Activated CD4-positive, CD25-positive, alpha-beta regulatory T cell treated with anti-CD3 and anti-CD28 coated beads, Interleukin-2, amount 50 U/mL, for 72 hours (primary cell): ENCODE measurements at places on chromosomes 1 and 21.

GRCh38 chr1:216932424-216932823 lies 209.2 kb upstream of the ESRRG start:
- DNase-seq, result no peak

- DNase-seq, result no peak
Observed at GRCh38 chr21:41477641-41478318, 30.2 kb downstream of the TMPRSS2 start.

DNA sequence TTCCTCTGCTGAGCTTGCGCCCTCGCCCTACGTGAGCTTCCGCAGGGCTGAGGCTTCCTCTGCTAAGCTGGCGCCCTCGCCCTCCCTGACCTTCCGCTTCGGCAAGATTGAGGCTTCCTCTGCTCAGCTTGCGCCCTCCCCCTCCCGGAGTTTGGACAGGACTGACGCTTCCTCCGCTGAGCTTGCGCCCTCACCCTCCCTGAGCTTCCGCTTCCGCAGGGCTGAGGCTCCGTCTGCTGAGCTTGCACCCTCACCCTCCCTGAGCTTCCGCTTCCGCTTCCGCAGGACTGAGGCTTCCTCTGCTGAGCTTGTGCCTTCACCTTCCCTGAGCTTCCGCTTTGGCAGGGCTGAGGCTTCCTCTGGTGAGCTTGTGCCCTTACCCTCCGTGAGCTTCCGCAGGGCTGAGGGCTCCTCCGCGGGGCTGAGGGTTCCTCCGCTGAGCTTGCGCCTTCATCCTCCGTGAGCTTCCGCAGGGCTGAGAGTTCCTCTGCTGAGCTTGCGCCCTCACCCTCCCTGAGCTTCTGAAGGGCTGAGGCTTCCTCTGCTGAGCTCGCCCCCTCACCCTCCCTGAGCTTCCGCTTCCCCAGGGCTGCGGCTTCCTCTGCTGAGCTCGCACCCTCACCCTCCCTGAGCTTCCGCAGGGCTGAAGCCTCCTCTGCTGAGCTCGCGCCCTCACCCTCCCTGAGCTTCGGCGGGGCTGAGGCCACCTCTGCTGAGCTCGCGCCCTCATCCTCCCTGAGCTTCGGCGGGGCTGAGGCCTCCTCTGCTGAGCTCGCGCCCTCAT lies 753.6 kb upstream of the TPTE start:
- no peak for DNase-seq

GRCh38 chr1:12406211-12407021 lies 176.6 kb downstream of the VPS13D start:
- DNase-seq, result no peak

- DNase-seq, result no peak
Observed at GRCh38 chr1:198657550-198658064, 18.8 kb downstream of the PTPRC start.

GRCh38 chr21:34841154-34841553 lies 172.4 kb downstream of the CLIC6 start:
- DNase-seq, result no peak

- DNase-seq, result peak; percentile 43
Observed at GRCh38 chr1:171188388-171189266, 3.5 kb downstream of the FMO2 start.

DNA sequence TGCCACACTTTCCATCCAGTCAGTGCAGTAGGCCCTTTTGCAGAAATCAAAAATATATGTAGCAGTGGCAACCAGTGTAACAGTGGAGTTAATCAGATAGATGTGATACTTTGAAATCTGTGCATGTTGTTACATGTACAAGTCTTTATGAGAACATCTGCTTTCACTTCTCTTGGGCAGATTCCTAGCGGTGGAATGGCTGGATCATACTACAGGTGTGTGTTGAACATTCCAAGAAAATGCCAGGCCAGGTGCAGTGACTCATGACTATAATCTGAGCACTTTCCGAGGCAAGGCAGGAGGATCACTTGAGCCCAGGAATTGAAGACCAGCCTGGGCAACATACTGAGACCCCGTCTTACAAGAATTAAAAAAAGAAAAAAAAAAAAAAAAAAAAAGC lies 55.3 kb downstream of the GNB1 start:
- no peak for DNase-seq

DNA sequence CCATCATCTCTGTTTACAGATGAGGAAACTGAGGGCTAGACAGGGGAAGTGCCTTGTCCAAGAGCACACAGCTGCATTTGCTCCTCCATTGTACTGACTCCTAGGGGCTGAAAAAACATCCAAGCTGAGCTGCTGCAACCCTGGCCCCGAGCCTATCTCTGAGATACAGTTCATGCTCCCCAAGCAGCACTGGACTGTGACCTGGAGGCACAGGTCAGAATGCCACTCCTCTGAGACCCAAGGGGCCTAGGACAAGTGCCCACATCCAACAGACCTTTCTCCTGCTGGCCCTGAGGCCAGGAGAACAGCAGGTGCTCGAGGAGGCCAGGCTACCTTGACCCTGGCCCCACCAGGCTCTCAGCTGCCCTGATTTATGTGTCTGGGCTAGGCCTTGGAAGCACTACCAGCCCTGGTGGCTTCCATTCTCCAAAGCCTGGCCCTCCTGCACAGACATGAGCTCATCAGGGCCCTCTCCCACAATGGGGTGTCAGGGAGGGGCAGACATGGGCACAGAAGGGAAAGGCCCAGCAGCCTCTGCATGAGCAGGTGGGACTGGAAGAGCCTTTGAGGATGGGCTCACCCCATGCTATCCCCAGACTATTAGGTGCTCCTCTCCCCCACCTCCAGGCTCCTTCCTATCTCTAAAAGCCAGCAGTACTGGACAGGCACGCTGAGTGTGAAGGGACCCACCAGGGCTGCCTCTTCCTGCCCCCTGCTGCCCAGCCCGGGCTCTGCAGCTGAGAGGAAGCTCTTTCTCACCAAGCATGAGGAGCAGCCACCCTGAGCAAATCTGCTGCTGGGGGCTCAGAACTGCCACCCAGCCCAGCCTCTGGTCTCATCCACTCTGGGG lies 18.8 kb downstream of the ADGRB2 start:
- peak; percentile 61 for DNase-seq

GRCh38 chr1:31444725-31445448 lies 31.9 kb downstream of the SERINC2 start:
- DNase-seq, result no peak

GRCh38 chr1:185398599-185398998 lies 81.6 kb upstream of the IVNS1ABP start:
- DNase-seq, result no peak

- no peak for DNase-seq
Observed at GRCh38 chr21:31874812-31875212, 2.0 kb downstream of the HUNK start.

DNA sequence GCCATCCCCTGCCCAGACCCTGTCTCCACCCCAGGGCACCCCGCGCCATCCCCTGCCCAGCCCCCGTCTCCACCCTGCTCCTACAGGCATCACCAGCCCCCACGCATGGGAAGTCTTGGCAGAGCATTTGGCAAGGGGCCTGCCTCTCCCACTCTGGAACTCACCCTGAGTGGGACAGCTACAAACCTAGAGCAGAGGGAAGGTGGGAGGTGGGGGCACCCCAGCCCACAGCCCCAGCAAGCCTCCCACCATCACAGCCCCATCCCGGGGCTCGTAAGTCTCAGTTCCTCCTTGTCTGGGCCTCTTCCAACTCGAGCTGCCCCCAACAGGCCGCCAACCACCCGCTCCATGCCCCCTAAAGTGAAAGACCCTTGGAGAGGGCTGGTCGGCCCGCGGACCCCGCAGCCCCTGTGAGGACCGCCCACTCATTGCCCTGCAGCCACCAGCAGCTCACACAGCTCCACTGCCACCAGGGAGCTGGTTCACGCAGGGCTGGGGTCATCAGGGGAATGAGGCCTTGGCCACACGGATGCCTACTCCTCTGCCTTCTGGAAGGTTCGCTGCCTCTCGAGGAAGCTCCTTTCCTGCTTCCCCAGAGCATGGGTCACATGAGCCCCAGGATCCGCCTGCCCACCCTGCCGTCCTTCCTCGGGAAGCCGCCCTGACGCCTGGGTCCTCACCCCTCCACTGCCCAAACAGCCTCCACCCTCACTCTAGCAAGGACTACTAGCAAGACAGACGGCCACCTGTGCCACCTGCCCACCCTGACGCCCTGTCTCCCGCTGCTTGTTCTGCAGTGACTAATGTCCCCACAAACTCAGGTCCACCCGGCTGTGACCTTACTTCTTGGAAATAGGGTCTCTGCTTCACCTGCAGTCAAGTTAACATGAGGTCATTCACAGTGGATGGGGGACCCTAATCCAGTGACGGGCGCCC lies 14.4 kb downstream of the MEGF6 start:
- no peak for DNase-seq

GRCh38 chr21:32306021-32306780 lies 7.5 kb downstream of the MRAP start:
- no peak for DNase-seq

GRCh38 chr21:37365517-37366481 lies 774 bp upstream of the DYRK1A start:
- DNase-seq, result peak; percentile 70

DNA sequence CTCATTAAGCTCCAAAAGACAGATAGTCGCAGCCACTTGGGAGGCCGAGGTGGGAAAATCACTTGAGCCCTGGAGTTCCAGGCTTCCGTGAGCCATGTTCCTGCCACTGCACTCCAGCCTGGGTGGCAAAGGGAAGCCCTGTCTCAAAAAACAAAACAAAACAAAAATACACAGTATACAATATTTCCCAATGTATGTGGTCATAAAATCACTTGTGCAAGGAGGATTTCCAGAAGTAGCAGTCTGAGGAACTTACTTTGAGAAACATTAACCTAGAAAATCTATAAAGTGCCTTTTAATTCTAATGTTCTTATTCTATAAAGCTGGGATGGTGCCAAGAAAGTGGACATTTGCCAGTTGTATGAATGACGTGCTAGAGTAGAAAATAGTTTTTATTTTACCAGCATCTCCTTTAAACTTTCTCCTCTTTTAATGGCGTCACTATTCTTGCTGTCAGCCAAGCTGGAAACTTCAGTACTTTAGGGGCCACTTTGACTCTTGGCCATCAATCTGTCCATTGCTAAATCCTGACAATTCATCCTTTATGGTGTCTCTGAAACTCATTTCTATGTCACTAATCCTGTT lies 22.5 kb downstream of the FAM177B start:
- no peak for DNase-seq

- DNase-seq, result no peak
Observed at GRCh38 chr1:54125386-54126070, 27.3 kb downstream of the CDCP2 start.

GRCh38 chr1:204361341-204361771 lies 1.6 kb upstream of the PLEKHA6 start:
- no peak for DNase-seq

GRCh38 chr1:212609701-212610574 lies 1.4 kb downstream of the ATF3 start:
- DNase-seq, result no peak
